CD8-positive, alpha-beta memory T cell (primary cell): ENCODE measurements at places on chromosomes 12 and 14.

DNA sequence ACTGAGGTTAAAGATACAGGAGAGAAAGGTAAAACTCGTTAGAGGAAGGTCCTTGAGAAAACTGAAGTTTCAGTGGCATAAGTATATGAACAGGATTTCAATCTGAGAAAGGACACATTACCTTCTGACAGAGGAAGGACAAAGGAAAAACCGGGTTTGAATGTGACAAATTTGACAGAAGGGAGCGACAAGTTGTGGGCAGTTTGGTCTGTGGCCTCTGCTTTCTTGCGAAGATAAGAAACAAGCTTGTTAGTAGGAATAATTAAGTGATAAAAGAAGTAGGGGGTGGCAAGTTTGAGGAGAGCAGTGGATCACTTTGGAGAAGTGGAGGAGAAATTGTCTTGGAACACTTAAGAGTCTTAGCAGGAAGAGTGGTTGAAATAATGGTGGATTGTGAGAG lies 5.1 kb downstream of the MON2 start:
- DNase-seq: no peak

GRCh38 chr14:81400852-81401251 lies 728 bp upstream of the STON2 start:
- no peak for DNase-seq

- DNase-seq: no peak
These were observed 2.8 kb upstream of the EML1 start for GRCh38 chr14:99790201-99790977.

- DNase-seq: no peak
These were observed 55.7 kb downstream of the NINJ2 start for GRCh38 chr12:607541-608001.

GRCh38 chr14:62896932-62897456 lies 148.3 kb downstream of the KCNH5 start:
- DNase-seq: no peak

GRCh38 chr14:61663312-61663979 lies 31.9 kb upstream of the HIF1A start:
- DNase-seq: no peak

DNA sequence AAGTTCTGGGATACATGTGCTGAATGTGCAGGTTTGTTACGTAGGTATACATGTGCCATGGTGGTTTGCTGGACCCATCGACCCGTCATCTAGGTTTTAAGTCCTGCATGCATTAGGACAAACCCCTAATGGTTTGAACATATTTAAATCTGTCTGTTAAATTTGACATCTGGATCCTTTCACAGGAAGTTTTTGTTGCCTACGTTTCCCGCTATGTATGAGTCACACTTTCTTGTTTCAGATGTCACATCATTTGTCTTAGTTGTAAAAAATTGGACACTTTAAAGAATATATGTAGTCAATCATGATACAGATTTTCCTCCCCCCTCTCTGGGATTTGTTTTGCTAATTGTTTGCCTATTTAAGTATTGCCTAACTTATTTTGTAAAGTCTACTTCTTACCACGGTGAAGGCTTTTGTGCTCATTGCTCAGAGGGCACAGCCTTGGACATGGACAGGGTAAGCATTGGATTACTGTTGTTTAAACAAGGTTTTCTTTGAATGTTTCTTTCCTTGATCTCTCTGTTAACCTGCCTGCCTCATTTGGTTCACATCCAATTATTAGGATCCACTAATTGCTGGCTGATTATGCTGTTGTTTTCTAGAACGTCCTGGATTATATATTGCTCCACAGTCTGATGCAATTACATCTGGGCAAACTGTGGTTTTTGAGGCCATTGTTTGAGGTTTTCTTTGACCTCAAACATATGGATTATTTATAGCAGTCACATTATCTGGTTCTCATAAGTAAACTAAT lies 1441.4 kb downstream of the AACS start:
- DNase-seq: no peak

GRCh38 chr12:51346581-51346980 lies at the start of gene CELA1:
Gene CELA1, minus strand, starts transcription at chr12:51346679. Its CDS starts 41 bp downstream, at chr12:51346638.
- no peak for DNase-seq

GRCh38 chr12:6434205-6435140 lies 10.3 kb upstream of the CD27 start:
- DNase-seq: peak; percentile 66

DNA sequence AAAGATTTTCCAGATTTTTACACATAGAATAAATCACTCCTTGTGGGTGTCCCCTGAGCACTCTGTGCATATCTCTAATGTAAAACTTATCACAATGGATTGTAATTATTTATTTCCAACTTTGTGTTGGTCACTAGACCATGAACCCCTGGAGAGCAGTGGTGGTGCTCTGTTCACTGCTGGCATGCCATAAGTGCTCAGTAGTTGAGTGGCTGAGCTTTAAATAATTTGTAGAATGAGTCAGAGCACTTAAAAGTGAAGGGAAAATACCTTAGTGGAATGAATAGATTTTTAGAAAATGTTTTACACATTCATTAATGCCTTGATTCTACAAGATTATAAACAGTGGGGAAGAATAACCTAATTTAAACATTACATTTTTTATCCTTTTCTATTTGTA lies 6.3 kb downstream of the MGAT4C start:
- no peak for DNase-seq

DNA sequence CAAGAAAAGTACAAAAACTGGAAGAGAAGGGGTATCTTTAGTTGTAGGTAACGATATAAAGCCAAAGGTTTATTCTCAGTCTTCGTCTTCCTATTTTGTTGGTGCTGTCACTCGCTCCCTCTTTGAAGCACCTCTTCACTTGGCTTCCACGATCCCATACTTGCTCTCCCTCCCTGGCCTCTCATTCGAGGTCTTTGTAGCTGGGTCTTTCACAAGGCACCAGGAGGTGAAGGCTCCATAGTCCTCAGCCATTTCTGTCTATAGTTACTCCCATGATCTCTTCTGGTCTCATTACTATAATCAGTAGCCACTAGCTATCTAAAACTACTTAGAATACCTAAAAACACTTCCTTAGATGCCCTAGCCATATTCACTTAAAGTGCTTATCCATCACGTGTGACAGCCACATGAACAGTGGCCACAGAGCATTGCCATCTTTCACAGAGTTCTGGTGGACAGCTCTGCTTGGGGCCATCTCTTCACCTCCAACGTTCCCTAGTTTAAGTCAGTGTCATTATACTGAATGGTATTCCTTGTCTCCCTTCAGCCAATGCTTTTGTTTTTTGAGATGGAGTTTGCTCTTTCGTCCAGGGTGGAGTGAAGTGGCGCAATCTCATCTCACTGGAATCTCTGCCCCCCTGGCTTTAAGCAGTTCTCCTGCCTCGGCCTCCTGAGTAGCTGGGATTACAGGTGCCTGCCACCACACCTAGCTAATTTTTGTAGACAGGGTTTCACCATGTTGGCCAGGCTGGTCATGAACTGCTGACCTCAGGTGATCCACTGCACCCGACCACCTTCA lies 57.1 kb downstream of the ATP2A2 start:
- DNase-seq: no peak

- DNase-seq: no peak
These were observed 63.4 kb downstream of the LGMN start for GRCh38 chr14:92684801-92685560.

DNA sequence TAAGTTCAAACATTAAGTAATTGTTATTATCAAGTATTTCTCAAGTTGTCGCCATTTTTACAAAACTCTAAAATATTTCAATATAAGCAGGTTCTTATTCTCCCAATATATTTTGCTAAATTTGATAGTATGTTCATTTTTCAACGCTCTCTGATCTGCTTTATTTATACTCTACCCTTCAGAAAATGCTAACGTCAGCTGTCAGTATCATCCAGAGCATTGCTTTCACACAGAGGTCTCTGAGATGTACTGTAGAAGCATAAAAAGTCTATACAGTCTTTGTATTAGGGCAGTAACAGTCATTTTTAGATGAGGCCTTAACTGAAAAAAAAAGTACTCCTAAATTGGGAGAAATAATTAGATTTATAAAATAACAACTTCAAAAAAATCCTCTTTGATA lies 533.1 kb upstream of the LRFN5 start:
- DNase-seq: no peak

DNA sequence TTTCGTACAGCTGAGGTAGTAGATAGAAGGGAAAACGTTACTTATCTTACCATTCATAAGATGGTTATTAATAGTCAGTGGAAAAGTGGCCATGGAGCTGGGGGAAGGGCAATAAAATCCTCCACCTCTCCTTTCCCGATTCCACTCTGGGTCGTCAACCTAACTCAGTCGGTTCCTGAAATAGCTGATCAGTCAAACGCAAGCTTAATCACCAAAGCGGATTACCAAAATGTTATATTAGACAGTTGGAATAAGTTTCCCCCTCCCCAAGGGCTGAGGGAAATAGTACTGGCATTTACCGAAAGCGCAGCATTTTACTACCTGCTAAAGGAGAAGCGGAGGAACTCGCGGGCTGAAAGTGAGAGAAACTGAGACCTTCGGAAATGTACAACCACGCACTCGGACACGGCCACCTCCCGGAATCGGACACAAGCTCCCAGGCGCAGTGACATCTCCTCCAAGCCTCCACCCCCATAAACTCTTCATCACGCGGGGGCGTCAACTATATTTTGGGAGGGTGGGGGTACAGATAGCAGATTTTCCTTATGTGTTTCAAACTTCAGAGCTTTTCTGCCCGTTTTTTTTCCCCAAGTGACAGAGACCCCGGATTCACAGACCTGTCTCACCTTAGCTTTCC lies 1.2 kb downstream of the PPM1H start:
- DNase-seq: no peak

GRCh38 chr14:81268016-81268416 lies 47.3 kb upstream of the GTF2A1 start:
- no peak for DNase-seq

GRCh38 chr14:68317239-68317638 lies 475.6 kb downstream of the ZFP36L1 start:
- DNase-seq: no peak

DNA sequence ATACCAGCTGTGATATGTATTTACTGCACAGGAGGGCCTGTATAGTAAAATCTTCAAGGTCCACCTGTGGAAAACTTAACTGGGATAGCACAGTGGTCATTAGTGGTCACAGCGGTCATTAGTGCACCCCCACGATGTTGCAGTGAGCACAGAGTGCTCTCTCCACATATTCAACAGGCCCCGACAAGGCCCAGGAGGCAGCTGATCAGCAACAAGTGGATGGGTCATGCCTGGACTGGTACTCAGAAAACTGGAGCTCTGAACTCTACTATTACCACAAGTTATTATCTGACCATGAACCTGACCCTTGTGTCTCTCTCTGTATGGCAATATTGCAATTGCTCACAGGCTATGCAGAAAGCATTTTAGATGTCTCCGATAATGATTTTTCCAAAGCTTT lies 129.5 kb downstream of the SLC35F4 start:
- no peak for DNase-seq

DNA sequence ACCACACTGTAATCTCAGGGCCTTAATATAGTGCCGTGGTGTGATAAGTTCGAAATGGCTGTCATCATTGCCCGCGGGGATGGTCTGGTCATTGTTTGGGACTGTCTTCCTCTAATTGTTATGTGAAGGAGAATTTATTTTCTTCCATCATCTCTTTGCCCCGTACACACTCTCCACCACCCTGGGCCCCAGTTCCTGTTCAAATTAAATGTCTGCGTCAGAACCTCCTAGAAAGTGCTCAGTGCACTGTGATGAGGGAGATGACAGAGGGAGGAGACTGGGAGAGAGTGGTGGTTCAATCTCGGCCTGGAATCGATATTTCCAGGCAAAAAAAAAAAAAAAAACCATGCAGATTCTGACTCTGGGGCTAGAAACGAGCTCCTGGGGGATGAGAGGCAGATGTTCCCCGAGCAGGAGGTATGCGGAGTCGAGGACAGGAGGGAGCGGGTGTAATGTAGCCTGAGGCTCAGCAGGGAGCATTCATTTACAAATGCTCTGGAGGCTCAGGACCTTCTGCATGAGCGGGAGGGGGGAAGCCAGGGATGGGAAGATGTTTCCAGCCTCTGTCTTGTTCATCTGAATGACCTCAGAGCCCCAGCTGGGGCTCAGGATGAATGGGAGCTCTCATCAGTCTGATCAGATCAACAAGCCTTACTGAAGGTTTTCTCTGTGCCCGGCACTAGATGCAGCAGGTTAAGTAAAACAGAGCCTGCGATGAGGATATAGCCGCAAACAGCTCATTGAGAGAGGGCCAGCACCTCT lies 219.5 kb downstream of the TBX5 start:
- DNase-seq: no peak

- DNase-seq: no peak
These were observed 467.8 kb downstream of the LRIG3 start for GRCh38 chr12:58452546-58452945.

GRCh38 chr12:114668151-114668885 lies 15.7 kb downstream of the TBX3 start:
- no peak for DNase-seq

DNA sequence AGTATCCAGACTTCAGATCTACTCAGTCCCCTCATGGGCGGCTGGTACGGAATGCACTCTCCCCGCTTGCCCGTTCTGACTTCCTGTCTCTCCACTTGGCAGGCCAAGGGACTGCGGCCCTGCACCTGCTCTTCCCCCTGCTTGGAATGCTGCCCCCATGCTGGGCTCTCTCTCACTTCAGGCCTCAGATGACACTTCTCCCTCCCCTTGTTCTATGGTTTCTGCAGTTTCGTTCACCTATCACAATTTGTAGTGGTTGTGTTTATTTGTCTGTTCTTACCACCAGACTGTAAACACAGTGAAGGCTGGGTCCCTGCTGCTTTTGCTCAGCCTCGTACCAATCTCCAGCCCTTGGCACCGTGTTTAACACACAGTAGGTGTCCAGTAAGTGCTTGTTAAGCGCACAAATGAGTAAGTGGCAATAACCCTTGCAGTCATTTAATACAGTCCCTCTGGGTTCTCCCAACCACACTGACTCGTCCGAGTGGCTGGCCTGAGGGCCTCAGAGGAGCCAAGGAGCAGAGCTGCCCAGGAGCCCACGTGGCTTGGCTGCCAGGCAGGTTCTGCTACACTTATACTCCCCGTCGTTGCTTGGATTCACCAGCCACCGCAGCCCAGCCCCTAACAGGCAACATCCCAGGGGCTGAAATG lies 11.8 kb downstream of the SLC6A12 start:
- no peak for DNase-seq

DNA sequence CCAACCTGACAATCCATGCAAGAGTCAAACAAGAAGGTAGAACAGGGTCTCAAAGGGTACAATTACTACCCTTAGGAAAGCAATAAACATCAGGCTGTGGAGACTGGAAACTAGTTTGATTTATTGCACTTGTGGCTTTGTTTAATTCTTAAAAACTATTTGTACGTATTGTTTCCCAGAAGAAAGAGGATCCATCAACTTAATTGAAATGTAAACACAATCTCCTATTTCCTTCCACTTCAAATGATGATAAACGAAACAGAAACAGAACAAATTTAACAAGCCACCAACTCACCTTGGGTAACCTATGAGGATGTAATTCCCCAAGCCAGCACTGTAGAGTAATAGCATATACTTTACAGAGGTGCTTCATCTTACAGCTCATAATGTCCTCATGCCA lies 8.0 kb downstream of the STXBP6 start:
- DNase-seq: no peak
